ENCODE measurements at places on chromosomes 6 and 20.

- no peak for DNase-seq
Measured at GRCh38 chr6:166930354-166930891, 25.9 kb downstream of the RNASET2 start.

- DNase-seq = no peak
Measured at GRCh38 chr20:2254333-2254732, 41.5 kb upstream of the TGM3 start.

GRCh38 chr6:4272996-4273395 lies 137.6 kb upstream of the ECI2 start:
- DNase-seq = no peak

- DNase-seq = no peak
Measured at GRCh38 chr6:13916230-13916944, 8.4 kb upstream of the RNF182 start.

DNA sequence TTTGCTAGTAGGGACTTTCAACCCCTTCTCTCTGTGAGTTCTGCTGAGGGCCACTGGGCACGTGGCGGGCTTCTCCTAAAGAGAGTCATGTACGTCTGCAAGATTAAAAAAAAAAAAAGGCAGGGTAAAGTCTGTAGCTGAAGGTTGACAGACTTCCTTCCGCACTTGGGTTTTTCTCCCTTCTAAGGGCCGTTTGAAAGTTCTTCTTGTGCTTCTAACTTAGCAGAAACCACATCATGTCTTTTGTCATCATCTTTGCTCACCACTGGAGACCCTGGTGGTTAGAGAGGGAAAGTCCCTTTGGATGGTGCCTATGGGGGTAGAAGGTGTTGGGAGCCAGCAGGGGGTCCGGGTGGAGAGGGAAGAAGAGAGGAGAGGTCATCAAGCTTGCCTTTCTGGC lies 31.4 kb downstream of the PRDM1 start:
- DNase-seq = no peak

GRCh38 chr6:56475736-56476457 lies 166.8 kb downstream of the DST start:
- DNase-seq = no peak

GRCh38 chr6:946546-946945 lies 253.6 kb upstream of the EXOC2 start:
- no peak for DNase-seq

DNA sequence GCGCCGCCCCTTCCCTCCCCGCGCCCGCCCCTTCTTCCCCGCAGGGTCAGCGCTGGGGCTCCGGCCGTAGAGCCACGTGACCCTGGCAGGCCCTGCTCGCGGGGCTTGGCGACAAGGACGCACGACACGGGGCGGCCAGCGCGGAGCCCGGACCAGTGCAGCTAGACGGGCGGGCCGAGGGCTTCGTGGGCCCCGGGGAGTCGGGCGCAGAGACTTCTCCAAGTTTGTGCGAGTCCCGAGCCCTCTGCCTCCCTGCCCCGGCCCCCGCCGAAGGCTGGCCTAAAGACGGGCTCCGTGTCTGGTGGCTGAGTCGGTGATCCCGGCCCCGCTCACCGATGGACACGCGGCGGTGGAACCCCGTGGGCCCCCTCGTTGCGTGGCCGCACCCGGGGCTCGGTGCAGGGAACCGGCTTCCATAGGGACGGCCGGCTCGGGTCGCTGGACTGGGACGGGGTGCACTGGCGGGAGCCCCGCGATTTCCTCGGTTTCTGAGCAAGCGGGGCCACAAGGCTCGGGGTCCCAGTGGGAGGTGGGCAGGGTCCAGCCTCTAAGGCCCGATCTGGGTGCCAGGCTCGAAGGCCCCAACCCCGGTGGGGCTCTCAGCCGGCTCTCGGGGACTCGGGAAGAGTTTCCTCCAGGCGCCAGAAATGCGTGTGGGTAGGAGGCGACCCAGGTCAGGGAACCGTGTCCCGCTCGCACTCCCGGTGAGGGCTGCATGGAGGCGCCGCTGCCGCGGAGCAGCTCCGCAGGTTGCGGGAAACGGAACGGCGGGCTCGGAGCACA lies 452 bp upstream of the GATA5 start:
- no peak for DNase-seq

GRCh38 chr6:1700278-1700967 lies 90.7 kb downstream of the FOXC1 start:
- DNase-seq = no peak

- no peak for DNase-seq
Measured at GRCh38 chr20:54499111-54499510, 23.7 kb downstream of the DOK5 start.
